T-helper 9 cell (primary cell): ENCODE measurements at places on chromosomes 1 and 21.

DNA sequence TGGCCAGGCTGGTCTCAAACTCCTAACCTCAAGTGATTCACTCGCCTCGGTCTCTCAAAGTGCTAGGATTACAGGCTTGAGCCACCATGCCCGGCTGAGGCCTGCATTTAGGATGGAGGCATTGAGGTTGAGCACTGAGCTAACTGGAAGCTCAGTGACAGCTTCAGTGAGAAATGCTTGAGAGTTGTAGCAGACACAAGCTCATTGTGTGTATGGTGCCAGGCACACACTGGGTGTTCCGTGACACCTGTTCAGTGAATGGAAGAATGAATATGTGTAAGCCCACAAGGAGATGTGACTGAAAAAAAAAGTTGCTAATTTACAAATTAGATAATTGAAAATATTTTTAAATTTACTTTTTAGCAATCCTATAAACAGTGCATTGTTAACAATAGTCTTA is 21.8 kb downstream of the LURAP1 start:
- DNase-seq = no peak

- no peak for DNase-seq
Observed at GRCh38 chr1:211566431-211567025, 12.4 kb downstream of the SLC30A1 start.

- no peak for DNase-seq
Observed at GRCh38 chr21:23977971-23978370, 1629.3 kb downstream of the MRPL39 start.

DNA sequence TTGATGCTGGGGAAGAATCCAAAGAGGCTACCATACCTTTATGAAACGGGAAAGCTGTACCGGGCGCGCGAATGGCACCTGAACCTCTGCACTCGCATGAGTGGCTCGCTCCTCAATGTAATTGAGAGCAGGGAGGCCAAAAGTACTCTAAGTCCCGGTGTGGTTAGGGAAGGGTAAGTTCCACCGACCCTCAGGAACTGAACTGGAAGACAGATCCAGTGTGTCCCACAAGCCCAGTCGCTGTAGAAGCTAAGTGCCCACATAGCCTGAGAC is 1.0 kb downstream of the GATAD2B start:
- DNase-seq = no peak

DNA sequence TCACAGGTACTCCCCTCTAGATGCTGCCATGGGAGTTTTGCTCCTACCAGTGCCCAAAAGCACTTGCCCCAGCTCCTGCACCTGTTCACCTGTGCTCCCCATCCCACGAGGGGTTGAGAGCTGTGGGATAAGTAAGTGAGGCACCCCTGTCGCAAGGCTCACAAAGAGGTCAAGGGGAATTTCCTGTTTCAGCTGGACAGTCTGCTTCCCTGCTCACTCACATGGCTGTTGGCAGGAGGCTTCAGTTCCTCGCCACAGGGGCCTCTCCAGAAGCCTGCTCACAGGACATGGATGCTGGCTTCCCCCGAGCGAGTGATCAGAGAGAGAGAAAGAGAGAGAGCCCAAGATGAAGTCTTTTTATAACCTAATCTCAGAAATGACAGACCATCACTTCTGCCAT is 8.7 kb upstream of the NCMAP start:
- no peak for DNase-seq
